ACHN (cell line): ENCODE measurements at places on chromosomes 12 and 14.

GRCh38 chr14:97021571-97022168 is 224.5 kb downstream of the VRK1 start:
- no peak for DNase-seq

DNA sequence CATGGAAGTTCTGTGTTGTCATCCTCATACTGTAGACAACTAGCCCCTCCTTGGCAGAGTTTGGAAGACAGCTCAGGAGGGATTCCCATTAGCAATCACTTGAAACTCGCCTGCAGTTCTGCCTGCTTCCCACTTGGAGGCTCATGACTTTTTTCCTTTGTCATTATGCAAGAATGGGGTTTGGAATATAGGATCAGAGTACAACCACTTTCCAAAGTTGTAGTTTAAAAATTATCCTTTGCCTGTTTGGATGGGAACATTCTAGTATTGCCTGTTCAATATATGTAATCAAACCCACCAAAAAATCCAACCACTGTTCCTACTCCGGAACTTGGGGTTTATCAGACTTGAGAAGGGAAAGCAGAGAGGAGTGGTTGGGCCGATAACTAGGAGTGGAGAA is 2.1 kb upstream of the GPD1 start:
- peak; percentile 68 for DNase-seq

GRCh38 chr14:81986005-81986404 is 452.4 kb upstream of the SEL1L start:
- no peak for DNase-seq

- DNase-seq = no peak
Observed at GRCh38 chr14:61372379-61372778, 51.0 kb downstream of the PRKCH start.

DNA sequence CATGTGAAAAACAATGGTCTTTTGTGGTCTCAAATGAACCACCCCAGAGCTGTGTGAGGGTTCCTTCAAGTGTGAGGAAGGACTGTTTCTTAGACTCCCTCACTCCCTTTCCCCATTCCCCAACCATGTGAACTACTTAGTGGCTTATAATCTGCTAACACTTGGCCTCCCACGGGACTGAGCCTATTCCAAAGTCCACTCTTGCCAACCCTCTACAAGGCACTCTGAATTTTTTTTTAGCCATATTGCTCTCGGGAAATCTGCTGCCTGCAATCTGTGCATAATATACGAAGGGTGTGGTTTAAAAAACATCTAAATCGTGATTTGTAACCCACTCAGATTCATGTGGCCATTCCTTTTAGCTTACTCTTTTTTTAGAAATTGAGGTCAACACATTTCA is 2.6 kb downstream of the SVOP start:
- no peak for DNase-seq

GRCh38 chr14:26392498-26392897 is 205.3 kb downstream of the NOVA1 start:
- DNase-seq = no peak

GRCh38 chr12:48189331-48190125 is 6.1 kb downstream of the CCDC184 start:
- peak; percentile 75 for DNase-seq

GRCh38 chr12:120580787-120581723 is at the start of gene POP5:
Gene POP5 (minus strand): TSS chr12:120581402. CDS start chr12:120581362, 40 bp downstream.
- DNase-seq = peak; percentile 100

- DNase-seq = no peak
Observed at GRCh38 chr12:14169281-14169680, 187.9 kb upstream of the GRIN2B start.

DNA sequence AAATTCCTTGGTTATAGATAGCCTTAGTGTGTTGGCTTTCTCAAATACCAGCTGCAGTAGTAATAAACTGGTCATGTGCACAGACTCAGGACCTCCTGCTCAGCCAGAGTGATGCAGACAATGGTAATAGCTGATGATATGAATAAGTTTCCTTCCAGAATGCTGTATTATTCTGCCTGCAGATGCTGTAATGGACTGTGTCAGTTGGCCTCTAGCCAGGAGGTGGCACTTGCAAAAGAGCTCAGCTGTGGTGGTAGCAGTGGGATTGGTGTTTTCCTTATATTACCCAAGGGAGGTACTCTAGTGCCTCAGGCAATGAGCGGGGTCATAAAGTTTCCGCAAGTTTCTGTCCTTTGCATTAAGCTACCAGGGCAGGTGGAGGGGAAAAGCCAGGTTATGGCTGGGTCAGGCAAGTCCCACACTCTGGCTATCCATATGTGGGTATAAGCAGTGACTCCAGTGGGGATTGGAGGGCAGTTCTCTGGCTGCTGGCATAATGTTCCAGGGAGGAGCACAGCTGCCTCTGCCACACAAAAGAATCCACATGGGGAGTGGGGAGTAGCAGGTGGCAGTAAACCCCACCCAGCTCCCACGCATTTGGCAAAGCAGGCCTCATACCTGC is 14.0 kb upstream of the MUCL1 start:
- no peak for DNase-seq
